ENCODE measurements at places on chromosomes 11 and 22.

GRCh38 chr22:20010307-20011122, 6.1 kb downstream of the ARVCF start:
- no peak for DNase-seq

GRCh38 chr11:14972581-14973495, 687 bp upstream of the CALCA start:
- no peak for DNase-seq

DNA sequence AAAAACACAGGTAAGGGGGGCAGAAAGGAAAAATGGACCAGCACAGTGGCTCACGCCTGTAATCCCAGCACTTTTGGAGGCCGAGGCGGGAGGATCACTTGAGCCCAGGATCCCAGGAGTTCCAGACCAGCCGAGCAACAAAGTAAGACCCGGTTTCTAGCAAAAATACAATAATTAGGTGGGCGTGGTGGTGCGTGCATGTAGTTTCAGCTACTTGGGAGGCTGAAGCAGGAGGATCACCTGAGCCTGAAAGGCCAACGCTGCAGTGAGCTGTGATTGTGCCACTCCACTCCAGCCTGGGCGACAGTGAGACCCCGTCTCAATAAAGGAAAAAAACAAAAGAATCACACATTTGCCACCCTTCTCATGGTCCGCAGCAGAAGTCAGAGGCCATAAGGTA, 519.4 kb downstream of the BRD1 start:
- DNase-seq = no peak

DNA sequence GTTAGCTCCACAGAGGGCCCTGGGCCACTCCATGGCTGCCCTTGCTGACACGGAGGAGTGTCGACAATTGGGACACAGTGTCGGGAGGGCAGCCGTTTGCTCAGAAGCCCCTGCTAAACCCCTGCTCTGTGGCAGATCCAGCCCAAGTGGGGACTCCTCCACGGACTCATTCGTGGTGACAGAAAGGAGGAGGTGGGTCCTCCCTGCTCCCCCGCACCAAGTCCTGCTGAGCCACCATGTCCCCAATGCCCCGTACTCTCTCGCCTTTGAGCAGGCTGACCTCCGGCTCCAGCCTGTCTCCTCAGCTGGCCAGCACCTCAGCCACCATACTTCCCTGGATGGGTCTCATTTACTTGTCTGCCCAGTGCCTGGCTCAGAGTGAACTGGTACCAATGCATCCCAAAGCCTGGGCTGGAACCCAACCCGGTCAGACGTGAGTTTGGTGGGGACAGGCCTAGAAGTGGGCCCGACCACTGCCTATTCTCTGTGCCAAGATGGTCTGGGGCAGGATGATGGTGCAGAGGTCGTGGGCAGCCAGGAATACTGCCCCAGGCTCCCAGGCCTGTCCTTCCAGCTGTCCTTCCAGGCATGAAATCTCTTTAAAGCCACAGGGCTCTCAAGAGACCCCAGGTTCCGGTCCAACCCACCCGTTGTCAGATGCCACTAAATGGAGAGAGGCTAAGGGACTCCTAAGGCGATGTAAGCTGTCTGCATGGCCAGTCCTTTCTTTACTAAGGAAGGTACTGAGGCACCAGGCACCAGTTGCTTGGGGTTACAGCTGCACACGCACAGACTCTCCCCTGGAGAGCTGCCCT, 4.3 kb downstream of the CBX6 start:
- DNase-seq = no peak

DNA sequence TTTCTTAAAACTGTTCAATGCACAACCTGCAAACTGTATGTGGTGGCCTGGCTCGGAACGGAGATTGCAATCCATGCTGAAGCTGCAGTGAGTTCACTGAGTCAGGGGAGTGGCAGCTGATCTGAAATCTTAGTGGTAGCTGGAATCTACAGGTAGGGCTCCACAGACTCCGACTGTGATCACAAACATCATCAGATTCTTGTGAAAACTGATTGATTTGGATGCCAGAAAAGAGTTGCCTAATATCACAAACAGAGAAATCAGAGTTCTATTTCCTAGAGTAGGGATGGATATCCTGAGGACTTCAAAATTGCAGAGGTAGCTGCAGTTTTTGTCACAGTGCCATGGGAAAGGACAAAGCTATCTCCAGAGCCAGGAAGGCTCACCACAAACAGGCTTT, 57.5 kb upstream of the SC5D start:
- no peak for DNase-seq

GRCh38 chr22:20433686-20434241, 3.9 kb downstream of the SCARF2 start:
- no peak for DNase-seq

DNA sequence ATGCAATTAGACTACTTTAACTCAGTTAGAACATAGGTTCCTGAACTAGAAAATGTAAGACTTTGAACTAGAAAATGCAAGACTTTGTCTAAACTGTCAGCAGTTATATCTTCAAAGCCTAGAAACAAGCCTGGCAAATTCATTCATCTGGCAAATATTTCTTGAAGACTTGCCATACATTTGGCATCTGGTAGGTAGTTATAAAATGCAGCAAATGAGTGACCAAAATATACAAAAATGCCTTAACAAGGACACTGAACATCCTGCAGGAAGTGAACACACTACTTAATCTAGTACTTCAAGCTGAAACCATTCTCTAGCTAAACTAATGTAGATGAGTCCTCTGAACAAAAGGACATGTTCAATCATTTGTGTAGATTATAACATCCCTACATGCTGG, 84.7 kb upstream of the SCUBE2 start:
- DNase-seq = no peak

All from natural killer cell (primary cell).